ENCODE measurements at places on chromosomes 11 and 22.

DNA sequence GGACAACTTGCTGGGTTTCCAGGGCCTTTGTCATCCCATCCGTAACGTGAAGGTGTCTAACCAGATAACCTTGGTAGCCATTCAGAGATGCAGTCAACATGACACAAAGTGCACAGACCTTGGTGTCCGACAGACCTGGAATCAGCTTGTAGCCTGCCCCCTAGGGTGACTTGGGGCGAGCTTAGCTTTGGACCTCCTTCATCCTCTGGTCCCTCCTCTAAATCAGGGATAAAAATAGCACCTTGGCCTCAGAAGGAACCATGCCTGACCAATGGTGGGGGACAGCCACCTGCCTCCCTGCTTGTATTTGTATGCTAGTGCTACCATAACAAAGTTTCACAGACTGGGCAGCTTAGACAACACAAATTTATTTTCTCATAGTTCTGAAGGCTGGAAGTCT, 3.7 kb downstream of the SNRPD3 start:
- no peak for DNase-seq

- DNase-seq: peak; percentile 83
Measured at GRCh38 chr11:84901991-84902390, 725.2 kb downstream of the DLG2 start.

DNA sequence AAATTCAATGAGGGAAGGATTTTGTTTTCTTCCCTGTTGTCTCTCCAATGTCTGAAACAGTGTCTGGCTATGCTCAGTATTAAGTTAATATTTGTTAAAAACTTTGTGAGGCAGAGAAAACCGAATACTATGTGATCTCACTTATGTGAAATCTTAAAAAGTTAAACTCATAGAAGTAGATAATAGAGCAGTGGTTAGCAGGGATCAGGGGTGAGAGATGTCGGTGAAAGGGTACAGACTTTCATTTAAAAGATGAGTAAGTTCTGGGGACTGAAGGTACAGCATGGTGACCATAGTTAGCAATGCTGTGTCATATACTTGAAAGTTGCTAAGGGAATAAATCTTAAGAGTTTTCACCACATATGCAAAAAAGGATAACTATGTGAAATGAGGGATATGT, 244.6 kb downstream of the AASDHPPT start:
- DNase-seq: no peak

DNA sequence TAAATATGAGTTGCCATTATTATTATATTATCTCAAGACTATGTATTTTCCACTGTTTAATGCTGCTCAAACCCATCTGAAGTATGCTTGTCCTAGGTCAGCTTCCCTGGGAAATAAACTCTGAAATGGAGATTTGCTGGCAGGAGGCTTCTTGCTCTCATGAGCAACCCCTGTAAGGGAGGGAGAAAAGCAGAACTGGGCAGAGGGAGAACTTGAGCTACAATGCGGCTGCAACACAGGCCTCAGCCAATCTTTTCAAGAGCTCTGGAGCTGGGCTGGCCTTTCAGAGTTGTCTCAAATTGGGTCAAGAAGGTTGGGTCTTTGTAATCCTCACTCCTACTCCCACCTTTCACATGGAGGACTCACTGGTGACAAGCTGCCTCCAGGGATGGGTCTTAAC, 412.6 kb downstream of the TENM4 start:
- no peak for DNase-seq

DNA sequence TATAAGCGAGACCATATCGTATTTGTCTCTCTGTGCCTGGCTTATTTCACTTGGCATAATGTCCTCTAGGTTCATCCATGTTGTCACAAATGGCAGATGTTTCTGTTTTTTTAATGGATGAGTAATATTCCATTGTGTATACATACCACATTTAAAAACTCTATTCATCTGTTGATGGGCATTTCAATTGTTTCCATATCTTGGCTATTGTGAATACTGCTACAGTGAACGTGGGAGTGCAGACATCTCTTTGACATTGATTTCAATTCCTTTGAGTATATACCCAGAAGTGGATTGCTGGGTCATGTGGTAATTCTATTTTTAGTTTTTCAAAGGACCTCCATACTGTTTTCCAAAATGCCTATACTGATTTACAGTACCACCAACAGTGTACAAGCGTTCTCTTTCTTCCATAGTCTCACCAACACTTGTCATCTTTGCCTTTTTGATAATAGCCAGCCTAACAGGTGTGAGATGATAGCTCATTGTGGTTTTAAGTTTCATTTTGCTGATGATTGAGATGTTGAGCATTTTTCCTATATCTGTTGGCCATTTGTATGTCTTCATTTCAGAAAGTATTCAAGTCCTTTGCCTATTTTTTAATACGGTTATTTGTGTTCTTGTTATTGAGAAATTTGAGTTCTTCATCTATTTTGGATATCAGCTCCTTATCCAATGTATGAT, 194.7 kb upstream of the E2F8 start:
- DNase-seq: no peak

GRCh38 chr11:122778148-122778547, 60.2 kb upstream of the CRTAM start:
- no peak for DNase-seq

GRCh38 chr11:27281740-27282590, 81.0 kb downstream of the CCDC34 start:
- peak; percentile 84 for DNase-seq

- DNase-seq: no peak
Measured at GRCh38 chr11:86704710-86705109, 32.3 kb upstream of the ME3 start.

DNA sequence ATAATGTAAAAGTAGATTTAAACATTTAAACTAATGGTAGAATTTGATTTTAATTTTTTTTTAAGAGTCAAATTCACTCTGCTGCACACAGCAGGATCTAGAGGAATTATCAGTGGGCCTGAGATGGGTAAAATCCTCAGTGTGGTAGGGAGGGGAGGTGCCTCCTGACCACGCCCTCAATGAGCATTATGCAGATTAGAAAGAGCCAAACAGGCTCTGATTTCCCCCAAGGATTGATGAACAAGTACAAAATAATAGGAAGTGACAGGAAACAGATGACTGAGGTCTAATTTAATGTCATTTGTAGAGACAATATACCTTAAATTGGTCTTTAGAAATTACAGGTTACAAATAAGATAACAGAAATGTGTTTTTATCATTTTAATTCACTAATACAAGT, 155.2 kb downstream of the DCDC1 start:
- no peak for DNase-seq

- DNase-seq: no peak
Measured at GRCh38 chr11:64799256-64799622, 3.8 kb downstream of the MAP4K2 start.

DNA sequence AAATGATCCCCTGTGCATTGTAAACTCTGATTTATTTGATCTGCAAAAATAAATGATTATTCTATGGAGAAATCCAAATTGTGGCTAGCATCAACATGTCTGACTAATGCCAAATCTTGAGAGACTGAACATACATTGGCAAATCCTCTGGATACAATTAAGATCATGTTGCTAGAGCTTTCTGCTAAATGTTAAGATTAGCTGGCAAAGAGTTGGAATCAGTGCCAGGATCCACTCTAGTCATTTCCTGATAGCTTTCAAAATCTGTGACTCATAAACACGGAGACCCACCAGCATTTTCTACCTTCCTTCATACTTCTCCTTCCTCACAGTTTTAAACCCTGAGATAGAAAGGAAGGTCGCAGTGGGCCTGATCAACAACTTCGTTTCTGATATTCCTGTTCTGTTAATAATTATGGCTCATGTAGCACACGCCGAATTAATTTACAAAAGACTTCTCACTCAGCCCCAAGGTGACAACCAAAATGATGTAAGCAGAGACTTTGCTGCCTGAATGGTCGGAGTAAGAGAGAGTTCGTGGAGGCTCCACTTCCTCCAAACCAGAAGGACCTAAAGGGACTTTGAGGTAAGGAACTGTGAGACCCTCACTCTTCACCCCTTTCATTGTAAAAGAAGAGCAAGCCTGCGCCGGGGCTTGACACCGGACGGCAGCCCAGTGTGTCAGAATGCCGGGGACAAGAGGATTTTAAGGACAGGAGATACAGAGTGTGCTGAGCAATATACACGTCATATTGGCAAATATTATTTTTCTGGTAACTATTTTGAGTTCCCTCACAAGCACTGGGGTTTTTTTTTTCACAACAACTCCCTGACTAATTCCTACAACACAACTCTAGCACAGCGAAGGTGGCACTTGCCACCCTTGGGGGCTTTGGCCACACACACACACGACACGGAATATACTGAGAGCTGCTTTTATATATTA, 42.0 kb downstream of the SERPINH1 start:
- DNase-seq: peak; percentile 87

GRCh38 chr11:45848654-45849081, 1.4 kb downstream of the CRY2 start:
- DNase-seq: no peak

GRCh38 chr11:122273476-122274191, 157.6 kb upstream of the BLID start:
- no peak for DNase-seq

DNA sequence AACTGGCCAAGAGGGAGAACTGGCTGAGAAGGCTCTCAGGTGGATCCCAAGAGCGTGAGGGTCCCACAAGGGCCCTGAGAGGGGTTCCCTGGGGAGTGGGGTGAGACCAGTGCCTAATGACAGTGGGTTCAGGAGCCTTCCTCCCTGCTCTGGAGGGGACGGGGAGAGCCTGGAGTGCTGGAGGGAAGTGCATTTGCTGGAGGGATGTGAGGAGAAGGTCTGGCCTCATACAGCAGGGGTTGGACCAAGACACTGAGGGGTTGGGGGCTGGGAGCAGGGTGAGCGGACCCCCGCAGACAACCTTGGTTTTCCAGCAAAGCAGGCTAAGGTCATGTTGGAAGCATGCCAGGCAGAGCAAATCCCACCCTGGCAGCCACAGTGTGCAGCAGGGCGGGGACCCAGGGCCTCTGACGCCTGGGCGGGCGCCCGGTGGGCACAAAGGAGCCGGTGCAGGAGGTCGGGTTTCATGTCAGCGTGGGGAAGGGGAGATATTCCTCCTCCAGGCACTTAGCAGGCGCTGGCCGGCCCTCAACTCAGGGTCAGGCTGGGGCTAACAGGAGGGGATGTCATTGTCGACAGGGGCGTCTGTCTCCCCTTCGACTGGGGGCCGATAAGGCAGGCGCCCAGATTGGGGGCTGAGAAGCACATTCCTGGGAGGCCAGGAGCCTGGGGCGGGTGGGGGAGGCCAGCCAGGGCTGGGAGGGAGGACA, 3.1 kb upstream of the DERL3 start:
- DNase-seq: no peak

DNA sequence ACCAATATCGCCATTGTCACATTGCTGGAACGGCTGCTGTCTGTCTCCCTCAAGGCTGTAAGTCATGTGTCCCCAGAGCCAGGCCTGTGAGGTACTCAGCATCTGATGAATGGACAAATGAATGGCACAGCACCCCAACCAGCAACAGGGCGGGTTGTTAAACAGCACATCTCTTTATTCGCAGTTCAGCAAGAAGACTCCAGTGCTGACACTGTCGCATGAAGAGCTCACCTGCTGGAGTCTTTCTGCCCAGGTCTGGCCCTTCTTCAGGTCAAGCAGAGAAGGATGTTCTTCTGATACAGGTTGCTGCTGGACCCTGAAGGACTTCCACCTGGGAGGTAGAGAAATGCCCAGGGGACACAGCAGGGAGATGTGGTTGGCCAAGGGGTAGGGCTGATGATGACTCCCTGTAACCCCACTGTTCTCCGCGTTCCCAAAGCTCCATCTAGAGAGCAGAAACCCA, 4.8 kb downstream of the SPATA19 start:
- no peak for DNase-seq

GRCh38 chr11:71391796-71392195, 56.4 kb downstream of the DHCR7 start:
- DNase-seq: no peak

- no peak for DNase-seq
Measured at GRCh38 chr11:130623670-130624668, 175.5 kb downstream of the ADAMTS15 start.

DNA sequence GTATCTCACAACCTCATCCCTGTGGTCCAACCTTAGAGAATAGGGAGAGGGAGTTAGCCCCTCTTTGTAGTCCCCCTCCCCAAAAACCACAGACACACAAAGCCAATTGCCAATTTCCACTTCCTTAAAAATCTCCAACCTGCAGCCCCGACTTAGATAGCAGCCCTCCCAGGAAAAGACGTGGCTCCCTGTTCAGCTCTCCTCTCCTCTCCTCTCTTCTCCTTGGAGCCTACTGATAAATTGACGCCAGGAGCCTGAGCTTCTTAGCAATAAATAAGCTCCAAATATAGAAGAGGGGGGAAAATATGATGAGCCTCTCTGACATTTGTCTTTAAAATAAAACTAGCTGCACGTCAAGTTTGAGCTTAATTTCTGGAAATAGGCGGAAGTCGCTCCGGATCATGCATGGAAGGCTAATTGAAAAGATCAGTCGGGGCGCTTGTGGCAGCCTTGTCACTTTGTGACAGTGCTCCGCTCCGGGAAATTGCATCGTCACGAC, 7.3 kb downstream of the PAX6 start:
- DNase-seq: no peak
